ENCODE measurements at places on chromosomes 6 and 20.

GRCh38 chr6:135231469-135231844 lies 50.3 kb downstream of the MYB start:
- no peak for DNase-seq

- no peak for DNase-seq
These were observed 5.5 kb downstream of the ANKEF1 start for GRCh38 chr20:10040070-10040975.

GRCh38 chr20:50151034-50151743 lies 2.3 kb downstream of the PEDS1 start:
- no peak for DNase-seq

DNA sequence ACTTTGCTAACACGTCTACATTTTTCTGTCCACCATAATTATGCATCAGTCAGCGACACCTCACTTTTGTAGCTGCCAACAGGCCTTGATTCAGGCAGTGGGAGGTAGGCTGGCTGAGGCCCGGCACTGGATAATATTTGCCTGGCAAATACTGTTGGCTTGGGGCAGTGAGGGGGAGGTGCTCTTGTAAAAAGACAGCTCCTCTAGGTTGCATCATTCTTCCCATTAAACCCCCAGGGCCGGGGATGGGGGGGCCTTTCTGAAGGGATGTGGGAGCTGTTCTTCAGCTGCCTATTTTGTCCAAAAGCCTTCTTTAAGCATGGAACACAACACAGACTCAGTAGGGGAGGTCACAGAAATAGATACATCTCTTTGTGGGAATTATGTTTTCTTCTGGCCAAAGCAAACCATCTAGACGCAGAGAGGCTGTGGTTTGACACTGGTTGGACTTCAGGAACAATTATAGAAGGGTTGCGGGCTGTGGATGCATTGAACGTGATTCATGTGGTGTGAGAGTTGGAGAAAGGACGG lies 338.3 kb upstream of the NT5E start:
- no peak for DNase-seq

DNA sequence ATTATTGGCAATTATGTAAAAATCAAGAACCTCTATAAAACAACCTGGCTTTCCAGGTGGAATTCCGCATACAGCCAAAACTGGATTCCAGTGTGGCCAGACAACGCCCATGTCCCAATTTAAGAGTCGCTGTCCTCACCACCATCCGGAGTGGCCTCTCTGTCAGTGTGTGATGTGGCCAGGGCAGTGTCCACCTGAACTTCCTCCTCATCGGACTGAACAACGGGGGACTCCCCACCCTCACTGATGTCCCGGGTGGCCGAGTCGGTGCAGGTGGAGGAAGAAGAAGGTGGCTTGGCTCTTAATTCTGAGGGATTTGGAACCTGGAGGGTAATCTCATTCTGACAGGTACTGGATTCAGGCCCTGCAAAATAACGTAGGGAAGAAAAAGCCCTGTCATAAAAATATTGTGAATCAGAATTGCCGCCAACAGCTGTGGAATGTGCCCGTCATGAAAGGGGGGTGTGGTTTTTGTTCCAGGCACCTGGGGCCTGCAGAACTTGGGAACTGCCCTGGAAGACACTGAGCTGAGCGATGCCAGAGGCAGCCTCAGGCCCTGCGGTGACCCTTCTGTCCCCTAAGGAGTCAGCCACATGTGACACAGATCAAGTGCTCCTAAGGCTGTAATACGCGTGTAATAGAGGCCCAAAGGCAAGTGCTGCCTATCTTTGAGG lies 139.8 kb downstream of the DTNBP1 start:
- DNase-seq = no peak

- DNase-seq = no peak
These were observed 42.1 kb upstream of the TBC1D32 start for GRCh38 chr6:121376411-121376810.

GRCh38 chr6:99614430-99615186 lies 8.0 kb downstream of the PRDM13 start:
- DNase-seq = no peak

DNA sequence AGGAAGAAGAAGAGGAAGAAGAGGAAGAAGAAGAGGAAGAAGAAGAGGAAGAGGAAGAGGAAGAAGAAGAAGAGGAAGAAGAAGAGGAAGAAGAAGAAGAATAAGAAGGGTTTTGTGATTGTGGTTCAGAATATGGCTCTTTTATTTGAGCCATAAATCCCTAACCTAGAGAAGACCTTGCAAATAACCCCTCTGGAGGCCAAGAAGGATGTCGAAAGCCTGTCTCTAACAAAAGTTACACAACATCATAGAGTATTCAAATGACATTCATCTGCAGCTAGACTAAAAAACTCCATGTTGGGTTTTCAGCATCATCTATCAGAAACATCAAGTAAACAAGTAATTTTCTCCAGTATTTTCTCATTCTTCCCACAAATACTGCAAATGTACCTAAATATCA lies 100.9 kb downstream of the RNASET2 start:
- no peak for DNase-seq

- no peak for DNase-seq
These were observed 201.8 kb downstream of the ARID1B start for GRCh38 chr6:156978948-156979347.

- no peak for DNase-seq
These were observed 31.6 kb upstream of the PNRC1 start for GRCh38 chr6:89048985-89049384.

- no peak for DNase-seq
These were observed 1380.8 kb downstream of the GRIK2 start for GRCh38 chr6:102774326-102774725.

- no peak for DNase-seq
These were observed 71.0 kb downstream of the CYP39A1 start for GRCh38 chr6:46581459-46582177.

GRCh38 chr20:62710886-62711702 lies 2.5 kb downstream of the NTSR1 start:
- DNase-seq = peak; percentile 24

DNA sequence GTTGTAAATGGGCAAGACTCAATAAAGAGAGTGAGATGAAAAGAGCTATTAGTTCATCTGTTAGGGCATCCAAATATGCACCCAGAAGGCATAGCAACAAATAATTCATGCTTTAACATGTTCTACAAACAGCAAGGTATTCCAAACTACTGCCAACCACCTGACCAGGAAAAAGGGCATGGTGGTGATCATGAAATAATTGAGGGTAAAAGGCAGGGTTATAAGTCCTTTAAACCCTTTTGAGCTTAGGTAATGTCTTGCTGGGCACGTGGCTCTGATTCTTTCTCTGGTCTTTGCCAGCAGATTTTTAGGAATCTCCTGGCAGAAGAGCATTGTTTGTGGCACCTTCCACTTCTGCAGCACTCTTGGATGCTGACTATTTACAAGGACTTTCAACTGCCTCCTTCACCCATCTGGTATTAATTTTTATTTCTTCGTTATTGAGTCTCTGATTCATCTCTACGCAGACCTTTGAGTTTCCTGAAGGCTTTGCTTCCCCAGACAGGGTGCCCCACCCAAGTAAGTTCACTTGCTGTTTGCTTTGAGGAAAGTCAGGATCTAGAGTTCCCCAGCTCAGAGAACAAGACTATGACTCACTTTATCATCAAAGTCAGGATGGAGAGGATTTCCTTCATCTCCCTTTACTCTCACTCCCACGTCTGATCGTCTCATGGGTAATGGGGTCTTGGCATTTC lies 83.4 kb upstream of the NEDD9 start:
- no peak for DNase-seq

- DNase-seq = no peak
These were observed 83.2 kb upstream of the NOX3 start for GRCh38 chr6:155538708-155539390.

- no peak for DNase-seq
These were observed 293.0 kb downstream of the KIF16B start for GRCh38 chr20:16280219-16280618.

DNA sequence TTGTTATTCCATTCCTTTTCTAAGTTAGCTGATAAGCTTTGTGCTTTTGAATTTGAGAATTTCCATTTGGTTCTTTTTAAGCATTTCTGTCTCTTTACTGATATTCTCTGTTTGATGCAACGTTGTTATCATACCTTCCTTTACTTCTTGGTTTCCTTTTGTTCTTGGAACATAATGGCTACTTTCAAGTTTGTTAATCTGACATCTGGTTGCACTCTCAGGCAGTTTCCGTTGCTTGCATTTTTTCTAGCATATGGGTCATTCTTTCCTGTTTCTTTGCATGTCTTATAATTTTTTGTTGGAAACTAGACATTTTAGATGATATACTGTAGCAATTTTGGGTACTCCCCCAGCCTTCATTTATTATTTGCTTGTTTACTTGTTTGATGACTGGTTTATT lies 12.5 kb downstream of the CDC5L start:
- DNase-seq = no peak

DNA sequence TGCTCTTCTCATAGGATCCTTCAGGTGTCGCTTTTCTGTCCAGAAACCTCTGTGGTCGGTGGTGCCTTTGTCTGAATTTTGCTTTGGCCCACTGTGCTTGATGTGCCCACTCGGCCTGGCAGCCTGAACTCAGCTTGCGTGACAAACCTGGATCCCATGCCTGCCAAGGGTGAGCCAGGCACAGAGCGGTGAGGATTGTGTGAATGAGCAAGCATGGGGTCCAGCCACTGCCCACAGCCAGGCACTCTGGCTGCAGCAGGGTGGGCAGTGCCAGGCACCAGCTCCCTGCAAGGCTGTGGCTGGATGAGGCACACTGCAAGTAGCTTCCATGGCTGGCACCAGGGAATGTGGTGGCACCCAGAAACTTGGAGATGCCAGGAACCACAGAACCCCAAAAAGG lies 110.3 kb downstream of the THEMIS start:
- no peak for DNase-seq

- DNase-seq = no peak
These were observed 78.6 kb downstream of the GCLC start for GRCh38 chr6:53466257-53466656.

- DNase-seq = no peak
These were observed 71.2 kb upstream of the ZMYND8 start for GRCh38 chr20:47427746-47428145.

DNA sequence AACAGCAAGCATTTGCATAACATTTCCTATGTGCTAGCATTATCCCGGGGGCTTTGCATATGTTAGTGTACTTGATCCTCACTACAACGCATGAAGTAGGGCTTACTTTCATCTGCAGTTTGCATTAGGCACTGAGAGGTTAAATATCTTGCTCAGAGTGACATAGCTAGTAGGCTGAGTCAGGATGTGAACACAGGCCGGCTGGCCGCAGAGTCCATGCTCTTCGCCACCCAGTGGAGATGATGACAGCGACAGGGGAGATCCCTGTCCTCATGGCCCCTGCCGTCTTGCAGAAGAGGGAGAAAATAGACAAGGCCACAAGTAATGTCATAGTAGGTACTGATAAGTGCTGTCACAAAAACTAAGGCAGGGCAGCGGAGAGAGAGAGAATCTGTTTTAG lies 46.9 kb downstream of the LYRM4 start:
- DNase-seq = no peak

- DNase-seq = no peak
These were observed 9.2 kb upstream of the RPS21 start for GRCh38 chr20:62377615-62378178.

GRCh38 chr6:47043286-47043685 lies 1.2 kb upstream of the ADGRF1 start:
- no peak for DNase-seq

GRCh38 chr6:106910999-106911949 lies 63.3 kb downstream of the CD24 start:
- DNase-seq = no peak

DNA sequence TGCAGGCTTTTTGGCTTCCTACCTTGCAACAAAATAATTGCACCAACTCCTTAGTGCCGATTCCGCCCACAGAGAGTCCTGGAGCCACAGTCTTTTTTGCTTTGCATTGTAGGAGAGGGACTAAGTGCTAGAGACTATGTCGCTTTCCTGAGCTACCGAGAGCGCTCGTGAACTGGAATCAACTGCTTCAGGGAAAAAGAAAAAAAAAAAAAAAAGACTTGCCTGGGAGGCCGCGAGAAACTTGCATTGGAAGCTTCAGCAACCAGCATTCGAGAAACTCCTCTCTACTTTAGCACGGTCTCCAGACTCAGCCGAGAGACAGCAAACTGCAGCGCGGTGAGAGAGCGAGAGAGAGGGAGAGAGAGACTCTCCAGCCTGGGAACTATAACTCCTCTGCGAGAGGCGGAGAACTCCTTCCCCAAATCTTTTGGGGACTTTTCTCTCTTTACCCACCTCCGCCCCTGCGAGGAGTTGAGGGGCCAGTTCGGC lies 420 bp downstream of the SOX4 start:
- no peak for DNase-seq

DNA sequence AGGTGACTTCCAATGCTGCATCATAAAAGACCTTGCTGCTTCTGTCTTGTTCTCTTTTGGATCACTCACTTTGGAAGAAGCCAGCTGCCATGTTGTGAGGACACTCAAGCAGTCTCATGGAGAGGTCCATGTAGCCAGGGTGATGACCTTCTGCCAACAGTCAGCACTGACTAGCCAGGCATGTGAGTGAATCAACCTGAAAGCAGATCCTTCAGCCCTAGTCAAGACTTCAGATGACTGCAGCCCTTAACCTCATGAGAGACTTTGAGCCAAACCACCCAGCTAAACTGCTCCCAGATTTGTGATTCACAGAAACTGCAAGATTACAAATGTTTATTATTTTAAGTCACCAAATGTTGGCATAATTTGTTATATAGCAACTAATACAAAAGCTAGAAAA lies 86.0 kb upstream of the IYD start:
- DNase-seq = no peak

DNA sequence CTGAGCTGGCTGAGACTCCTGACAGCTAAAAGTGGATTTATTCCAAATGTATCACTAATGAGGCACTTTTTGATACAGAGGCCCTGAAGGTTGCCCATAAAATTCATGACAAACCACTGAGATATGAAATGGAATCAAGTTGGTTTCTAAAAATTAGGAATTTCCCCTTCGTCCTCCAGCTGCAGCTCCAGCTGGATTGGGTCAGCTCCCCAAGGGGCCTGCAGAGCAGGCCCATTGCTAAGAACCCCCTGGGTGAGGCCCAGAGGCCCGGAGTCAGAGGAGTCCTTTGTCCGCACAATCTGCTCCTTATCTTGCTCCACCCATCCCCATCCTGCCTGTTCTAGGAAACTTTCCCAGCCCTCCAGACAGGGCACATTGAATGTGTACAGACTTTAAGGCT lies 163.5 kb upstream of the TOP1 start:
- DNase-seq = no peak

- no peak for DNase-seq
These were observed 43.4 kb downstream of the LRFN2 start for GRCh38 chr6:40543776-40544175.

- no peak for DNase-seq
These were observed 281.5 kb upstream of the CDH4 start for GRCh38 chr20:60970601-60971000.

DNA sequence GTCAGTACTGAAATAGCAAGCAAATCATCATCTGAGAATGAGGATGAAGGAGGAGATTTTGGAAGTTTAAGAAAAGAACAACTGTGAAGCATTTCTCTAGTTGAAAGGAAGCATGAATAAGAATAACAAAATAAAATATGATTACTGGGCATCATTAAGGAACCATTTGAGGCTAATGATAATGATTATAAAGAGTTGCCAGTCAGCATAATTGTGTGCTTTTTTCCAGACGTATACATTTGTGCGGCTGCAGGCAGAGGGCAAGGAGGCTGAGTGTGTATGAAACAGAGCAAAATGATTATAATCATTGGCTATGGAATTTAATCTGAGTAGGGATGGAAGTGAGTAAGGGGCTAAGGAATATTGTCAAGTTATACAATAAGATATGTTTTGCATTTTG lies 218.7 kb upstream of the FUT9 start:
- no peak for DNase-seq
